WTC11 (cell line): ENCODE measurements at places on chromosomes 3 and 15. TPM values are rescaled to one million over a fixed set of nuclear protein-coding genes. Genes with fewer than 3 reads are reported as not detected.

DNA sequence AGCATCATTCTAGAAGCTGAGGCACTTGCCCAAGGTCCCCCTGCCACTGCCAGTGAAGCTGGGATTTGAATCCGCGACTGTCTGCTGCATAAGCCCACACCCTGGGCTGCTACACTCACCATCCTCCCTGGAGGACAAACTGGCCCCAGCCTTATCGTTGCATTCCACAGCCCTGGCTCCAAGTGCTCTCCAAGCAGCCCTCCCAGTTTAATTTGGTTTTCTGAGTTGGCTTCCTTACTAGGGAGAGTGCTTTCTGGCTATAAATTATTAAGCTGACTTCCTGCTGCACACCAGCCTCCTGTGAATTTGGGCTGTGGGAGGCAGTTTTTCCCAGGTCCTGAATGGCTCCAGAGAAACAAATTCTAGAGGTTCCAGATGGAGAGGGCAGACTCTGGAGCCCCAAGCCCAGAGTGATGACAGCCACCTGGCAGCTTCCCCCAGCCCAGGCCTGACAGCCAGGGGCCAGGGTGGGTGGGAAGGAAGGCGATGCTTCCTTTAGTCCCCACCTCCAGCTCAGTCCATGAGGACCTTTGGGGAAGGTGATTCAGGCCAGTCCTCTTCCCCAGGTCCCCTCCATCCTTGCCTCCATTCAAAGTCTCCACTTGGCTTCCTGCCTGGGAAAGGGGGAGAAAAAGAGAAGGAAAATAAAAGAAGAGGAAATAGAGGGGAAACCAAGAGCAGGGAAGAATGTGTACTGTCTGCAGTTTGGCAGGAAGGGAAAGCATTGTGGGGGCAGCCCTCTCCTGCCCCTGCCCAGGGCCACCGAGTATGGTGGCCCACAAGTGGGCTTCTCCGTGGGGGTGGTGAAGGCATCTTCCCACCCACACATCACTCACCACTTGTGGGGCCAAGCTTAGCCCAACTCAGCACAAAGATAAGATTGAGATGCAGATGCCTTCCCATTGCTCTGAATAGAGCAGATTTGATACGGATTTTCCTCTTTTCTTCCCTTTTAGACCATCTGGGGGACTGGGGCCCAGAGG lies 69.6 kb downstream of the SEMA5B start:
- no peak for DNase-seq
- no peak overlapping the region for H3K27ac ChIP-seq
- no peaks in the 10 kb centered on the region for H3K36me3 ChIP-seq
- H3K4me1 ChIP-seq: peaks cover 55% of the 10 kb centered on the region
- H3K27me3 ChIP-seq: no peaks in the 10 kb centered on the region

- H3K27me3 ChIP-seq: peaks cover 3% of the 10 kb centered on the region
- no peaks in the 10 kb centered on the region for H3K36me3 ChIP-seq
- no peak for DNase-seq
- H3K4me1 ChIP-seq: peaks cover 13% of the 10 kb centered on the region
- H3K4me3 ChIP-seq: no peak overlapping the region
Observed at GRCh38 chr15:66132251-66132816, 121.2 kb downstream of the MEGF11 start.

DNA sequence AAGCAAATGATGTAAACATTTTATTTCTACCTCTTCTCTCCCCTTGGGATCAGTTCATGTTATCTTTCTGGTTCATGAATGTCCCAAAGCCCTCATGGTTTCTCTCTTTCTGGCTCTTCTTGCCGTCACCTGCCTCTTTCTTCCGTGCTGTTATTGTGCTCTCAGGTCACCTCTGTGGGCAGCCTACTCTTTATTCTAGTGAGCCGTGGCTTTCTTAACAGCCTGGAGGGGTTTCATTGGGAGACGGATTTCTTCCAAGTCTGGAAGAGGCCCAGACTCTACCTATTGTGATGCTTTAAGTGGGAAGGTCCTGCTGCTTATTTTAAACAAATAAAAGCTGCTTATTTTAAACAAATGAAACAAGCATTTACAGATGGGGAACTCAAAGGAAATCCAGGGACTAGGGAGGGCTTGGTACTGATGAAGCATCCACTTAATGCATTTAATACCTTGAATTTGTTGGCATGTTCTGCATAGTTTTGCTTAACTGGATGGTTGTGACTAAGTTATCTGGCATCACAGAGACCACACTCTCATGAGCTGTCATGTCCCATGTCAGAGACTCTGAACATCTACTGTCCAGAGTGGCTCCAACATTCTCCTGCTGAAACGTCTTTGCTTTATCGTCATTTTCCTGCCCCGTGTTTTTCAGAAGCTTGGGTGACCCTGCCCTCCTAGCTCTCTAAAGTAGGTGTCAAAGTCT lies 443.3 kb downstream of the GABRG3 start:
- no peak for DNase-seq
- H3K27me3 ChIP-seq: peaks cover 4% of the 10 kb centered on the region; the same call in 1 of the 2 replicates
- no peaks in the 10 kb centered on the region for H3K36me3 ChIP-seq
- H3K27ac ChIP-seq: no peak overlapping the region

The CADPS gene
- total RNA-seq: 4.3 to 7.5 TPM (median 7.0 TPM) in 3 replicates

GRCh38 chr3:128276146-128276435 lies 122.8 kb downstream of the EEFSEC start:
- no peak overlapping the region for H3K4me3 ChIP-seq
- no peak for DNase-seq
- H3K4me1 ChIP-seq: peaks cover 85% of the 10 kb centered on the region
- no peak overlapping the region for H3K27ac ChIP-seq
- H3K27me3 ChIP-seq: peaks cover 29% of the 10 kb centered on the region
- H3K36me3 ChIP-seq: no peaks in the 10 kb centered on the region

The PLA2G4D gene
- 0.07 to 0.24 TPM (median 0.09 TPM) in 3 replicates for total RNA-seq

DNA sequence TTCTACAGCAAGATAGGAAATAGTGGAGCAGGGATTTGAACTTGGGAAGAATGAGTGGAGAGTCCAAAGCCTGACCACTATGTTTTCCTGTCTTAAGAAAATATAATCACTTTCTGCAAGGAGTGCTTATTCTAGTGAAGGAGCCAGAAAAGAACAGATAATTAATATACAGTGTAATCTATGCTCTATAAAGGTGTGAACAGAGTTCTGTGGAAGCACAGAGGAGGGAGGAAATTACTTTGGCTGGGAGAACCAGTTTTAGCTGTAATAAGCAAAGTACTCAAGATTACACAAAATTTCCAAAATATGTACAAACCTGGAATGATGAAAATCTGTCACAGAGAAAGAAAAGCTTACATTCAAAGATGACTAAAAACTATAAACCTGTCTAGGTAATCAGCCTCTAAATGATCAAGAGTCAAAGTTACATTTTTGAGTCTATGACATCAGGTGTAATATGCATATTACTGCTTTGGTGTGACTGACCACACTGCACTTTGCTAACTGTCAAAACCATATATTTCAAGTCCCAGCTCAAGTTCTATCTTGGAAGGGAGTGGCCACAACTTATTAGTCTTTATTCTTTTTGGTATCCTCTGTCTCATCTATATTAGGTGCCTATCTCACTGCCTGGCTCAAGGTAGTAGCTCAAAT lies 40.7 kb upstream of the MB21D2 start:
- H3K4me1 ChIP-seq: no peaks in the 10 kb centered on the region
- H3K4me3 ChIP-seq: no peak overlapping the region
- no peaks in the 10 kb centered on the region for H3K36me3 ChIP-seq
- DNase-seq: no peak

GRCh38 chr3:109353057-109353456 lies 15.7 kb upstream of the DPPA4 start:
- H3K27me3 ChIP-seq: no peaks in the 10 kb centered on the region
- DNase-seq: no peak
- H3K4me1 ChIP-seq: peaks cover 78% of the 10 kb centered on the region
- peaks cover 40% of the 10 kb centered on the region for H3K36me3 ChIP-seq
- peak overlapping the region; percentile 99 for H3K27ac ChIP-seq

GRCh38 chr3:107699682-107700081 lies 176.9 kb downstream of the BBX start:
- no peak for DNase-seq
- H3K27ac ChIP-seq: no peak overlapping the region
- H3K36me3 ChIP-seq: no peaks in the 10 kb centered on the region
- H3K4me3 ChIP-seq: no peak overlapping the region

DNA sequence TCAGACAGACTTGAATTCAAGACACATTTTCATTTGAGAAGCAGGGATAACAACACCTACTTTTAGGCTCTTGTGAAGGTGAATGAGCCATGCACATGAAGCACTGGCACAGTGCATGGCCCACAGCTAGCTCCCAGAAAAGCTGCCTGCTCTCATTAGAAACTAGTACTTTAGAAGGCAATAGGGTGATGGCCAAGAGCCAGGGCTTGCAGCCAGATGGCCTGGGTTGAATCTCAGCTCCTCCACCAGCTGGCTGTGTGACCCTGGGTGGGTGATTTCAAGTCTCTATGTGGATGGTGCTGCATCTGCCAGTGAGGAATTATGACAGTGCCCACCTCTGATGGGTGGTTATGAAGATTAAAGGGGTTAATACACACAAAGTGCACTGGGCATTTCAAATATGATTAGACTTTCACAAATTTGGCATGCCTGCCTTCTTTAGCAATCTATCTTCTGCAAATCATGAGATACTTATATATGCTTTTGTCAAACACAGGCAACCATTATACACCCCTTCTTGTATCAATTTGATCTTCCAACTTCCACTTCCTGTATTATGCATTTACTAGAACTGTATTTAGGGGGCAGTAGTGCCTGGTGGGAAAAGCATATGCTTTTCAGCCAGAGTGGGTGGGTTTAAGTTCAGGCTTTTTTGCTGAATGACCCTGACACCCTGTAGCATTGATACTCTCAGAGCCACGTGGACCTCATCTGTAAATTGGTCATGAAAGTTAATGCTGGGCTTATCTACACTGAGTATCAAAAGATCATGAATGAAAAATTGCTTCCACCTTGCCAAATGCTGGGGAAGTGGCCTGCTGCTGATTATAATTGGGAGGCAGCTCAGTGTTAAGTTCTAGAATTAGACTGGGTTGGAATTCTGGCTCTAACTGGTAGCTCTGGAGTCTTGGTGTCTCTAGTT lies 34.7 kb upstream of the RBP1 start:
- H3K36me3 ChIP-seq: peaks cover 27% of the 10 kb centered on the region
- H3K4me3 ChIP-seq: no peak overlapping the region
- H3K4me1 ChIP-seq: peaks cover 10% of the 10 kb centered on the region
- DNase-seq: no peak
- H3K27me3 ChIP-seq: peaks cover 8% of the 10 kb centered on the region; the same call in 1 of the 2 replicates

- H3K27ac ChIP-seq: no peak within 1 kb of the TSS
- H3K27me3 ChIP-seq: peaks cover 83% of the 10 kb centered on the region
- peak within 1 kb of the TSS; percentile 77 for H3K4me3 ChIP-seq
Observed at GRCh38 chr3:6860954-6861624, at the start of gene GRM7. Gene GRM7, plus strand, starts transcription at chr3:6861115.
